ENCODE measurements at places on chromosomes 2 and 18. TPM values are rescaled to one million over a fixed set of nuclear protein-coding genes. Genes with fewer than 3 reads are reported as not detected.

Gene GRP
- total RNA-seq = not detected

Gene TMEM150A
- 7.5 TPM for total RNA-seq

Gene SERPINB11
- not detected for total RNA-seq

Gene MC5R
- under 0.01 TPM for total RNA-seq

Gene C1QL2
- not detected for total RNA-seq

Gene FABP1
- not detected for total RNA-seq
